ENCODE measurements at places on chromosomes 5 and 9.
A peak's percentile ranks its signal among the peaks of the same experiment; 100 is the strongest.

- no peak for DNase-seq
Measured at GRCh38 chr5:149370878-149371277, 8.2 kb downstream of the IL17B start.

DNA sequence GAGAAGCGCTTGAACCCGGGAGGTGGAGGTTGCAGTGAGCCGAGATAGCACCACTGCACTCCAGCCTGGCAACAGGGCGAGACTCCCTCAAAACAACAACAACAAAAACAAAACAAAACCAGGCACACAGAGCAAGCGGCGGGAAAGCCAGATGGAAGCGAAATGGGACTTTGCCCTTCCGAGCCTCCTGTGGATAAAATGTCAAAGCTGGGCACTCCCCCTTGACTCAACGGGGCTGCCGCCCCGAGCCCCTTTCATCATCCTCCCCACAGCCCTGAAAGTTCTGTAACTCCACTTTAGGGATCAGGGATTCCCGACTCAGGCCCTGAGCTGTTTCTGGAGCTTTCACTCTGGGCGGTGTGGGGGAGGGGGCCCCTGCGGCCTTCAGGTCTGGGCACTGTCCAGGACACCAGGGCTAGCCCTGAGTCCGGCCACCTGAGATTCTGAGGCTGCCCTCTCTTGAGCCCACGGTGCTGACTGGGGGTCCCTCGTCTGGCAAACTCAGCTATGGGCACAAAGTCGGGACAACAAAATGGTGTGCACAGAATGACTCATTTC lies 30.6 kb upstream of the OBP2B start:
- DNase-seq = no peak

DNA sequence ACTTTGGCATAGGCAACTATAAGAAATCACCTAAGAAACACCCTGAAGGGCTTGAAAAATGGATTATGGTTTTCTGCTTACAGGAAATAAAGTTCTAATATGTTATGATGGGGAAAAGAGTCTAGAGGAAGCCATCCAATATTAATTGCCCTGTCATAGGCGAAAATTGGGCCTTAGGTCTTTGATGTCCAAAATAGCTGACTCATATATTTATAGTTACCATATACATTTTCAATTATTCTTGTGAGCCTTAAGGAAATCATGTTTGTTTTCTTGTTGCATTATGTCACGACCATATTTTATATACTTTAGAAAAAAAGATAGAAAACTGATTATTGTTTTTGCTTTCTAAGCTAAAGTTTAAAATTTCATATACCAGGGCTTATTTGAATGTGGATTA lies 509.1 kb downstream of the CDH12 start:
- DNase-seq = no peak

- DNase-seq = no peak
Measured at GRCh38 chr5:180596668-180597231, 5.5 kb upstream of the SCGB3A1 start.

- peak; percentile 54 for DNase-seq
Measured at GRCh38 chr9:126615245-126615790, 1.6 kb downstream of the LMX1B start.

DNA sequence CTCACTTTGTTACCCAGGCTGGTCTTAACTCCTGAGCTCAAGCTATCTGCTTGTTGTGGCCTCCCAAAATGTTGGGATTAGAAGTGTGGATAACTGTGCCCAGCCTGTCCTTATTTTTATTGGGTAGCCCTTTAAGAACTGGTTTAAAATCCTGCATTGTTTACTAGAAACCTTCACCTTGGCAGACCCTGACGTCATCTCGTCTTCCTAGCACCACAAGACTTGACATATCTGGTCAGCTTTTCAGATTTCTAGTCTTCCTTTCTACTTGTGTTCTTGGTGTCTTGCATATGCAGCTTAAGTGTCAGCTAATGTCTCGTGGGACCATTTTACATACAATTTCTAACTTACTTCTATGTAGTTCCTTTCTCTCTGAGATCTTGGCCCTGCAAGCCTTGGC lies 258.9 kb downstream of the IZUMO3 start:
- DNase-seq = no peak

DNA sequence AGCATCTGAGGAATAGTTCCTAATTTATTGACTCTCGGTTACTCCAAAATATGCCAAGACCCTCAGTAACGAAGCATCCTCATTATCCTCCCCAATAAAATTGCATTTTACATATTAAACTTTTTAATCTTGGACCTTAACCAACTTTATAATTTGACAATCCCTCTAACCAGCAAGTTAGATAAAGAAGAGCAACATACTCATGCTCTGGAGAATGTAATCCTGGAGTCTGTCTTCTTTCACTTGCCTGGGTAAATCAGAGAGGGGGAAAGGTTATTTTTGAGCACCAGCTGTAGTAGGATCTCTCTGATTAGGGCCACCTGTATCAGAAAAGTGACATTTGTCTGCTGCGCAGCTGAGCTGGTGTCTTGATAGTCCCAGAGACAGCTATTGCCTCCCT lies 59.8 kb downstream of the NDFIP1 start:
- no peak for DNase-seq

DNA sequence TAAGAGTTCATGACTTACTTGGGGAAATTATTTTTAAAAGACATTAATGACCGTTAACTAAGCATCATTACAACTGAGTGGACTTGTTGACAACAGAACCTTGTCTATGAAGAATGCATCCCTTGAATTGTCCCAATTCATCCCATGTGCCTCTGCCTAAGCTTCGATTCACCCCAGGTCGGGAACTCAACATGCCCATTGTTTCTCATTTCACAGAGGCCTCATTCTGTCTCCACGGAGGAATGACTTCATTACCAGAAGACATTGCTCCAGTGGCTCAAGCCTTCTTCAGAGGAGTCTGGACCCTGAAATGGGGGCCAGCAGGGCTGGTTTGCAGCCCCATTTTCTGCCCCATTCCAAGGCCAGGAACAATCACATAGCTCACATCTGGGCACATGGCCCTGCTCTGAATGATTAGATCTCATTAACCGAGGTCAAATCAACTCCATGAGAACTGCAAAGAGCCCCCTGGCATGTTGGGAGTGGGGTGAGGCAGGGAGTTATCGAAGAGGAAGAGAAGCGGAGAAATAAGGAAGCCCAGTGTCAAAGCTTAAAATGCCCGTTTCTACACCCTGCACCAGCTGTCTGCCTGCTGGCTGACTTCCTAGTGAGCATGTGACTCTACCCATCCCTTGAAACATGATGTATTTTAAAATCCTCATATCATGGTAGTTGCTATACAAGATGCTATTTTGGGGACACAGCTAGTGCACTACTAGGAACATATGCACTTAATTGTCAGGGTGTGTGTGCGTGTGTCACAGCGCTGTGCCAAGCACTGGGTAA lies 137.3 kb downstream of the LHFPL2 start:
- DNase-seq = peak; percentile 72

DNA sequence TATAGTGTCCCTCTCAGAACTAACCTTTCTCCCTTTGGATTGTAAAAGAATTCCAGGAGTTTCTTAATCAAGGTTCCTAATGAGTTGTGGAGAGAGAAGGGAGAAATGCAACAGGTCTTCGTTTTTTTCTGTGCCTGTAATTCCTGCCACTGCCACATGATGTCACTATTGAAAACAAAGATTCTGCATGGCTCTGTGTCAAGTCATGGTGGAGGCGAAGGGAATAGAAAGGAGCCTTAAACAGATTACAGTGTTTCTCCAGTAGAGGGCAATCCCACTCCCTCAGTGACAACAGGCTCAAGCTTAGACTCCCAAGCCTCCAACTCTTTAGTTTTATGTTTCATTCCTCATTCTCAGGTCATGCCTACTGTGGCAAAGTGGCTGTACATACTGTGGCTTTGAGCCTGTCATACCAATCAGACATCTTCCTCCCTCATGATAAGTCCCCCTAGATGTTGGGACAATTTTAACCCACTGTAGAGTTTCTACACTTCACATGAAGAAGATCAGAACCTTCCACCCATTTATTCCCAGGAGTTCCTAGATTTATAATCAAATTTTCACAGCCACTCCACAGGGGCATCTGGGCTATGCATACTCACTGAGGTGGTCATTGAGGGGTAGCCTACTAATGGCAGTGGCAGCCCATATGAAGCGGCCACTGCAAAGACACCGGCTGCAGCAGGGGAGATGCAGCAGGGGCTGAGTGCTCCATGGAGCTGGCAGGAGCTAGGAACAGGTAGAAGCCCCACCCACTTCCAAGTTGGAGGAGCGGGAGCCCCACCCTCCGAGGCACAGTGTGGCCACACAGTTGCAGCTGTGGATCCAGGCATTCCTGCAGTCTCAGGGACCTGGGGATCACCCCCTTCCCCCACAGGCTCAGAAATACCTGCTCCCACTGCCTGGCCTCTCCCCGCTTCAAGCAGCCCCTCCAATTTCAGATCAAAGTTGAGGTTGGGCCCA lies 97.4 kb upstream of the TRIM32 start:
- DNase-seq = peak; percentile 85

GRCh38 chr5:94850960-94851359 lies 232.5 kb downstream of the SLF1 start:
- no peak for DNase-seq

- DNase-seq = no peak
Measured at GRCh38 chr5:134417707-134418106, 6.0 kb upstream of the CDKN2AIPNL start.

GRCh38 chr9:33659921-33660320 lies 135.4 kb upstream of the PRSS3 start:
- DNase-seq = no peak

- no peak for DNase-seq
Measured at GRCh38 chr5:133408322-133408721, 204.0 kb downstream of the FSTL4 start.

- no peak for DNase-seq
Measured at GRCh38 chr5:136886608-136887007, 521.3 kb upstream of the TRPC7 start.

- DNase-seq = peak; percentile 25
Measured at GRCh38 chr9:118170032-118170955, 466.1 kb downstream of the TLR4 start.

- no peak for DNase-seq
Measured at GRCh38 chr5:96260009-96260408, 173.0 kb downstream of the PCSK1 start.

- no peak for DNase-seq
Measured at GRCh38 chr5:140130949-140131733, 5.4 kb downstream of the IGIP start.

GRCh38 chr9:74748966-74749365 lies 138.8 kb downstream of the TRPM6 start:
- DNase-seq = no peak

- no peak for DNase-seq
Measured at GRCh38 chr5:170006021-170006420, 25.7 kb upstream of the INSYN2B start.

GRCh38 chr9:126642010-126642744 lies 28.4 kb downstream of the LMX1B start:
- DNase-seq = no peak

- DNase-seq = no peak
Measured at GRCh38 chr9:68794898-68795297, 89.9 kb downstream of the PIP5K1B start.

DNA sequence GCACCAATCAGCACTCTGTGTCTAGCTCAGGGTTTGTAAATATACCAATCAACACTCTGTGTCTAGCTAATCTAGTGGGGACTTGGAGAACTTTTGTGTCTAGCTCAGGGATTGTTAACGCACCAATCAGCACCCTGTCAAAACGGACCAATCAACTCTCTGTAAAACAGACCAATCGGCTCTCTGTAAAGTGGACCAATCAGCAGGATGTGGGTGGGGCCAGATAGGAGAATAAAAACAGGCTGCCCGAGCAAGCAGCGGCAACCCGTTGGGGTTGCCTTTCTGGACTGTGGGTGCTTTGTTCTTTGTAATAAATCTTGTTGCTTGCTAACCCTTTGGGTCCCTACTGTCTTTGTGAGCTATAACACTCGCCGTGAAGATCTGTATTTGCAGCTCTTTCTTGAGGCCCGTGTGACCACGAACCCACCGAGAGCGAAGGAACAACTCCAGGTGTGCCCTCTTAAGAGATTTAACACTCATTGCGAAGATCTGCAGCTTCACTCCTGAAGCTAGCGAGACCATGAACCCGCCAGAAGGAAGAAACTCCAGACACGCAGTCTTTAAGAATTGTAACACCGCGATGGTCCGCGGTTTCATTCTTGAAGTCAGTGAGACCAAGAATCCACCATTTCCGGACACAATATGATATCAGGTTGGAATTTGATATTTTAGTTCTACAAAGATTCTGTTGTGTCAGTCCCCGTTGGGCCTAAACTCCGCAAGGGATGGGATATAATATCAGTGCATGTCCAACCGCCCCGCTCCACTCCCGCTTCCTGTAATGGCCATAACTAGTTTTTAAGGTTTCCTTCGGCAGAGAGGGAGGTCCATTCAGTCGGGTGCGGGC lies 740 bp upstream of the TRMT10B start:
- no peak for DNase-seq

DNA sequence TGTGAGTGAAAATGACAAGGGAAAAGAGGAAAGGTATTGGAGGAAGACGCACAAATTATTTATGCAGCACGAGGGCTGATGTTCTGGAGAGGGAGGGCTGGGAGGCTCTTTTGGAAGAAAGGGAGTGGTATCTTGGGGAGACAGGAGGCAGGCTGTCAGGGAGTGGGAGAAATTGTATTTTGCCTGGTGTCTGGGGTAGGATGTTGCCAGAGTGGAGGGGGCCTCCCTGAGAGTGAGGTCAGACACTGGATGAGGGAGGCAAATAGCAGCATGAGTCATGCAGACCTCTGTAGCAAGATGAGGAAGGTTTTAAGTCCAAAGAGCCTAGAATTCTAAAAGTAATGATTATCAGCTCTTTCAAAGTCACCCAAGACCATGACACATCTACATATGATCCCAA lies 158.0 kb downstream of the DMRT2 start:
- DNase-seq = no peak

GRCh38 chr9:96158147-96158546 lies 143.8 kb downstream of the HSD17B3 start:
- DNase-seq = no peak

DNA sequence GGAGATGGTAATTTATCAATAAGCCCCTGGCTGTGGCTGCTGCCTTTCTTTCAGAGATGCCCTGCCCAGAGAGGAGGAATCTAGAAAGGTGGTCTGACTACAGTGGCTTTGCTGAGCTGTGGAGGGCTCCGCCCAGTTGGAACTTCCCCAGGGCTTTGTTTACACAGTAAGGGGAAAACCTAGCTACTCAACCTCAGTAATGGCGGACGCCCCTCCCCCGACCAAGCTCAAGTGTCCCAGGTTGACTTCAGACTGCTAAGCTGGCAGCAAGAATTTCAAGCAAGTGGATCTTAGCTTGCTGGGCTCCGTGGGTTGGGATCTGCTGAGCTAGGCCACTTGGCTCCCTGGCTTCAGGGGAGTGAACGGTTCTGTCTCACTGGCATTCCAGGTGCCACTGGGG lies 865.4 kb upstream of the ACO1 start:
- no peak for DNase-seq

- no peak for DNase-seq
Measured at GRCh38 chr5:170450061-170450669, 53.7 kb upstream of the KCNIP1 start.

DNA sequence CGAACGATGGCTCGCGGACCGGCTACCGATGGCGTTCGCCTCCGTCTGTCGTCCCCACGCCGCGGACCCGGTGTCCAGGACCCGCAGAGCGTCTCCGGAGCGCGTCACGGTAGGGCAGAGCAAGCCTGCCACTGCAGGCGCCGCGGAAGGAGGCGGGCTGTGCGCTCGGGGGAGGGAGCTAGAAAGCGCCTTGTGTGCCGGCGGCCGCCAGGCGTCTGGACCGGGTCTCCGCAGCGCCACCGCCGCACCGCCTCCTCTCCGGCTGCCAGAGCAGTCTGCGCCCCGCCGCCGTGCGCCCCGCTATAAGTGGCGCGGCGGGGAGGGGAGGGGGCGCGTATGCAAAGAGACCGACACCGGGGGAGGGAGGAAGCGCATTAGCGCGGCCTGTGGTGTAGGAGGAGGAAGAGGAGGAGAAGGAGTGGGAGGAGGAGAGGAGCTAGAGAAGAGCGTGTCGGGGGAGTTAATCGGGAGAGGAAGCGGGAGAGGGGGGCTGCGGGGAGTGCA lies at the start of gene ENC1:
ENC1 (minus strand) TSS at position 279 of the 504 bp plus-strand sequence. CDS start 4,243 bp downstream, outside the sequence.
- peak; percentile 87 for DNase-seq

Data from hematopoietic multipotent progenitor cell treated with erythropoietin and hydrocortisone succinate and interleukin-3 and kit ligand, for 6 days (in vitro differentiated cells).